ENCODE measurements at places on chromosomes 6 and 20.
A peak's percentile ranks its signal among the peaks of the same experiment; 100 is the strongest.

- DNase-seq = peak; percentile 21
Measured at GRCh38 chr6:39330057-39330456, 7.6 kb upstream of the KCNK16 start.

- DNase-seq = no peak
Measured at GRCh38 chr20:14568225-14568624, 230.8 kb upstream of the FLRT3 start.

- DNase-seq = no peak
Measured at GRCh38 chr6:99543968-99544367, 24.5 kb downstream of the CCNC start.

- no peak for DNase-seq
Measured at GRCh38 chr6:33963136-33963750, 159.4 kb upstream of the MLN start.

GRCh38 chr6:23228439-23229024 is 659.2 kb downstream of the HDGFL1 start:
- no peak for DNase-seq

- DNase-seq = no peak
Measured at GRCh38 chr6:143110996-143111395, 50.3 kb downstream of the AIG1 start.

DNA sequence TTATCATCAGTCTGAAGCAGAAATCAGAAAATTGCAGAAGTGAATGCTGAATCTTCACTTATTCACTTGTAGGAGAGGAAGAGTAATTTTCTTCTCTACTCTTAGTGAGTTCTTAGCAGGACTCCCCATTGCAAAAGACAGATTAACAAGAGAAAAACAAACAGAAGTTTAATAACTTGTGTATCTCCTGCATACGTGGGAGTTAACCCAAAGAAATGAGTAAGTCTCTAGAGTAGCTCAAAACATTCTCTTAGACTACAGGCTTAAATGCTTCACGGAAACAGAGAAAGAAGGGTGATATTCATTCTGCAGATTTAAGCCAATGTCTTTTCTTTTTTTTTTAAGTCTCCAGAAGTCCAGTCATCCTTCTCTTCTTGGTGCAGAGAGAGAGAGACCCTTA is 97.9 kb upstream of the TMEM181 start:
- DNase-seq = no peak

Data from COR-L47 (cell line).